ENCODE measurements at places on chromosomes 16 and 17.

DNA sequence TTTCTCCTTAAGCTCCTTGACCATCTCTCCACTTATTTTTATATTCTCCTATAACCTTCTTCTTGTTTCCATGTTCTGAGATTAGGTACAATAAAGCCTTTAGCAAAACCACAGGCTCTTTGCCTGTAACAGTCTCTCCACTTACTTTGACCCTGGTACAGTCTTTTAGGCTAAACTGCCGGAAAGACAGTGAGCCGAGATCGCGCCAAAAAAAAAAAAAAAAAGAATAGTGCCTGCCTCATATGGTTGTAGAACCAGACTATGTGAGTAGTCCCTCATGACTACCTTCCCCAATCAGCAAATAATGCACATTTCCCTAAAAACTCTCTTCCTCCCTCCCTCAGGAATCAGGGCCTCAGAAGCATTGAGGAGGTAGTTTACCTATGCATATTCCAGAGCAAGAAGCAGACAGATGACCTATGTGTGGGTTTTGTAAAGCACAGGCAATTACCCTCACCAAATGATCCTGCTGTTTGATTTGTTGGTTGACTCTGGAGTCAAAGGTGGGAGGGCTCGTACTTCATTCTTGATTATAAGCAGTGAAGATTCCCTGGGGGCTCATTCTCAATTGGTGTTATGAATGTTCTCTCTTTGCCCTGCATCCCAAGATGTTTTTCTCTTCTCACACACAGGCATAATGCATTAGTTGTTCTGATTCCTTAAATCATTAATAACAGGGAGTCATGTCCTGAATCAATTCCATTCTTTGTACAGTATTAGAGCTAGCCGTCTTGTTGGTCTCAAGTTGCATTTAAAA is 8.9 kb upstream of the NME1 start:
- DNase-seq, result no peak

- no peak for DNase-seq
These were observed 11.0 kb downstream of the EFTUD2 start for GRCh38 chr17:44887971-44888954.

GRCh38 chr16:30748634-30749445 is 615 bp downstream of the PHKG2 start:
- DNase-seq, result no peak

- no peak for DNase-seq
These were observed 55.3 kb upstream of the ITGA2B start for GRCh38 chr17:44444735-44445105.

DNA sequence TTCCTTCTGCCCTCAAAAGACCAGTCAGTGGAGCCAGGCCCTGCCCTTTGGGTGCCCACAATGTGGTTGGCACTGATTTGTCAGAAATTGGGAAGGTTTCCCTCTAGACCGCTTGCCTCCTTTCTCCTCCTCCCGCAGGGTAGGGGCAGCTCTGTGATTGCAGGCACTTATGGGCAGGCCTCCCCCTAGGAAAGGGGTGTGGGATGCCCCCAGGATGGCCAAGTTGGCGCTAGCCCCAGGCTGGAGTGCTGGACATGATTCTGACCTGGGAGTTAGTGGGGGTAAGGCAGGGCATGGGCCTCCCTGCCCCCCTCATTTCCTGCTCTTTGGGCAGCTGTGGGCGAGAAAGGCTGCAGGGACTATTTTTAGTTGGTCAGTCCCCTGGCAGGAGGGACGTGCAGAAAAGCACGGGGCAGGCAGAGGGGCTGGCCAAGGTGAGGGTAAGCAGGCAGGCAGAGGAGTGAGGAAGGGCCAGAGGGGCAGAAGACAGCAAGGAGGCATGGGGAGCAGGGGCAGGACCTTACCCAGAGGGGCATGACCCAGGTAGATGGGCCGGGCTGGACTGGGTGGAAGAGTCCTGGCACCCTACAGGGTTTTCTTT is 3.3 kb downstream of the RARA start:
- DNase-seq, result no peak

DNA sequence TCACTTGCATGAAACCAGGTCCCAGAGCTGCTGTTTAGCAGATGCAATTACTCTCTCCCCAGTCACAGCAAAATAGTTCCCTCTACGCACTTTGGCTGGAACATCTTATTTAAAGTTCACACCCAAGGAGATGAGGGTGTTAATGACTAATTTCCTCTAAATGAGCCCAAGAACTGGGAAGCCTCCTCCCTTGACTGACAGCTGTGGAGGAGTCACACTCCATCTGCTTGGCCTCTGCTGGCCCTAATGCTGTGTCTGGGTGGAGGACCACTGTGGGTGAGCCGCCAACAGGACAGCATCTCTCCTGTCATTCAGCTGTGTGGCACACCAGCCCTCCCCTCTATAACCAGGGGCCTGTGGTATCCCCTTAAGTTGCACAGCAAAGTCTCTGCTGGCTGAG is 115.4 kb downstream of the SHISA6 start:
- DNase-seq, result no peak

GRCh38 chr16:49593424-49594040 is 219.9 kb downstream of the C16orf78 start:
- DNase-seq, result no peak

DNA sequence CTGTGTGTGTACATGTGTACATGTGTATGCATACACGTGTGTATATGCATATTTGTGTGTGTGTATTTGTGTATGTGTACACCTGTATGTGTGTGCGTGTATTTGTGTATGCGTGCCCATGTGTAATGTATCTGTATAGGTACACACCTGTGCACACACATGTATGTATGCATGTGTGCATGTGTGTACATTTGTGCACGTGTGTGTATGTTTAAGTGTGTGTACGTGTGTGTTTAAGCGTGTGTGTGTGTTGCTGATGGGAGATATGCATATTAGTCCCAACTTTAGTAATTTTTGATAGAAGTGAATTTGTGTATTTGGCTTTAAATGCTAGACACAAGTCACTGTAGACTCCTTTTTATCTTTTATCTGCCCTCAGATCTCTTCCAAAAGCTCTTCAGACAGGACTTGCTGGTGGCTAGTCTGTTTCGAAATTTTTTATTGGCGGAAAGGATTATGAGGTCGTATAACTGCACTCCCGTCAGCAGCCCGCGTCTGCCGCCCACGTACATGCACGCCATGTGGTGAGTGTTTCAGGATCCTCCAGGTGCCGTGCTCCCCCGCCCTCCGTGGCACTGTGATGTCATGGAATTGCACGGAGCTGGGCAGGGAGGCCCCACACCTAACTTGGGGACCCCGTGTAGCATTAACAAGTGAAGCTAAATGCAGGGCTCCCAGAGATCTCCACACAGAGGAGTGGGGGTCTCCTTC is 168.8 kb upstream of the CHMP6 start:
- peak; percentile 13 for DNase-seq

DNA sequence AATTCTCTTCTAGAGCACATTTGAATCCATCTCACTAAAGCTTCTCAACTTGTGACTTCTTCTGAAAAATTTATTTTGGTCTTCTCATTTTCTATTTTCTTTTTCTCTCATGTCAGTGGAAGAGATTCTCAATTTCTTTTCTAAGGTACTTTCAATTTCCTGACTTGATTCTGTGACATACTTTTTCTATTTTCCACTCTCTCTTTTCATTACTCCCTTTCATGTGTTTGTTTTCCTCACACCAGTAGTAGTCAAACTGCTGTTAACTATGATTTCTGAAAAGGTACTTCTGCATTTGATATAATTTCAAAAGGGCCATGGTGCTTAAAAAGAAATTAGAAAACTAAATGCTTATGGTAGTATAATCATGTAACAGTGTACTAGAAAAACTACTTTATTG is 41.9 kb downstream of the NFAT5 start:
- no peak for DNase-seq

DNA sequence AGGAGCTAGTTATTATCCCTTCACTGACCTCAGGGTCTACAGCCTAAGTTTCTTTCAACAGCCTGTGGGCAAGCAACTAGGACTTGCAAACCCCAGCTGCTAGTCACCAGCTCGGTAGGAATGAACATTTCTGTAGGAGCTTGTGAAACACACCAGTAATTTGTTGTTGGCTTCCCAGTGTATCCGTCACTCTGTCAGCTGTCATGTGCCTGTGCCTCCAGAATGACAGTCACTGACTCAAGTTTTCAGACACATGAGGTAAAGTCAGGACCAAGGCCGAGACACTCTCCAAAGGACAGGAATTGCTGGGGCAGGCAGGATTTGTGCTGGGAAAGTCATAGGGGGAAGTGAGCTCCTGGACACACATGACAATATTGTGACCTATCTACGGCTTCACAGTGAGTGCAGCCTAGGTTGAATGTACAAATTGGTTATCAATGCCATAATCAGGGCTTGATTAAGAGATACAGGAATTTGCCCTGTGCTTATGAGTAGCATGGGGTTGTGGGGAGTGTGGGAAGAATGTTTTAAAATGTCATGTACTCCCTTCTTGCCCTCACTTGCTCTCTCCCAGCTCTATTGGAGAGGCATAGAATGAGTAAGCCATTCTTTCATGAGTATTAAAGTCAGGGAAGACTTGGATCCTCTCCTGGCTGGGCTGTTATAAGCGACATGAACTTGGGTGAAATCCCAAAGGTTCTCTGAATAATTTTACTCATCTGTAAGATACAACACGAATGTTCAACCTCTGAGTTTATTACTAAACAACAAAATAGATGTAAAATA is 391.4 kb downstream of the UTP18 start:
- no peak for DNase-seq

- no peak for DNase-seq
These were observed 41.9 kb upstream of the CRHR1 start for GRCh38 chr17:45742251-45742650.

DNA sequence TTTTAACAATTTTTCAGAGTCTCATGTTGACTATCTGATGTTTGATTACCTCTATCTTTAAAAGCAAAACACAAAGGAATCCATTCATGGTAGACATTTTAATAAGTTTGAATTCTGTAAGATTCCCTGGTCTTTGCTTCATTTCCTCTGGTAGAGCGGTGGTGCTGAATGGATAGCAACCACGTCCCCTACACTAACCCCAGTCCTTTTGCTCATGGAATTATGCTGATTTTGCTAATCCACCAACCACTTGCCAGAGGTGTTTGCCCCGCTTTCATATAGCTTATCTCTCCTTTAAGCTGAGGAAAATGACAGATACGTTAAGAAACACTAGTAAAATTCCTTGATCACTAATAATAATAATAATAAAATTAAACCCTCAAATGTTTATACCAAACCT is 9.5 kb downstream of the KCNJ16 start:
- no peak for DNase-seq

GRCh38 chr17:7211491-7212273 is 8.0 kb downstream of the DLG4 start:
- no peak for DNase-seq

DNA sequence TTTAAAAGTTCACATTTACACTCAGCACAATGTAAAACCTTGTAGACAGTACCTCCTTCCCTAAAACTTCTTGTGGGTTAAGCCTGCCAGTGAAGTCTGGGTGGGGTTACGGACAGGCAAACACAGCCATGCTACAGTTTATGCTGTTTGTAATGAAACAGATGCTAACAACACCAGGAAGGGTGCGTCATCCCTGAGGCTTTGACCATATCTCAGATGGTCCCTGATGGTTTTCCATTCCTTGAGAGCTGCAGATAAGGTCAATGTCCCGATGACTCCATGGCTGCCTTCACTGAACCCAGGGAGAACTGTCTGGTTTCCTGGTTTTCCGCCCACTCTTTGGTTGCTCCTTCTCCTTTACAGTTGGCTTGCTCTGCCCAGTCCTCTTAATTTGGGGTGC is 29.1 kb downstream of the GAS7 start:
- DNase-seq, result no peak

GRCh38 chr17:31838636-31839225 is 20.3 kb downstream of the COPRS start:
- DNase-seq, result no peak

- no peak for DNase-seq
These were observed 662.5 kb upstream of the SALL1 start for GRCh38 chr16:51813609-51814008.

- DNase-seq, result no peak
These were observed 20.1 kb downstream of the SLC39A11 start for GRCh38 chr17:73072219-73072962.

DNA sequence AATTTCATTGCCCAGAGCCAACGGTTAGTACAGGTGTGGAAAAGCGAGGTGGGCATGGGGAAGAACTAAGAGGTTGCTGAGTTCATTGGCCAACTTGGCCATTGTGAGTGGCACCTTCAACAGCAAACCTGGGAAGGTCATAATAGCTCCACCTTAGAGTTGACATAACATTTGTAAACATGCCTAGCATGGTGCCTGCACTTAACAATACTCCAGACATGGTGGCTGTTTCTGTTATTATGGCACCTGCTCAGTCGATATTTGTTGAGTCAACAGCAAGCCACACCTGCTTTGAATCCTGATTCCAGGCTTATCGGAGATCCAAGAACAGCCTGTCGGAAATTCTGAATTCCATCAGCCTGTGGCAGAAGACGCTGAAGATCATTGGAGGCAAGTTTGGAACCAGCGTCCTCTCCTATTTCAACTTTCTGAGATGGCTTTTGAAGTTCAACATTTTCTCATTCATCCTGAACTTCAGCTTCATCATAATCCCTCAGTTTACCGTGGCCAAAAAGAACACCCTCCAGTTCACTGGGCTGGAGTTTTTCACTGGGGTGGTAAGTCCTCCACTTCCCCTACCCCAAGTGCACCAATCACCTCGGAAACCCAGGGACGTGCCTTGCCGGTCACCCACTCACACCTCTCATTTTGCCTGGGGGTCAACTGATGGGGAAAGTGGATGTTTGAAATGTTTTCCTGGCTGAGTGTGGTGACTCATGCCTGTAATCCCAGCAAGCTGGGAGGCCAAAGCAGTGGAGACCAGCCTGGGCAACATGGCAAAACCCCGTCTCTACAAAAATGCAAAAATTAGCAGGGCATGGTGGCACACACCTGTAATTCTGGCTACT is 46.0 kb downstream of the TMC5 start:
- no peak for DNase-seq

DNA sequence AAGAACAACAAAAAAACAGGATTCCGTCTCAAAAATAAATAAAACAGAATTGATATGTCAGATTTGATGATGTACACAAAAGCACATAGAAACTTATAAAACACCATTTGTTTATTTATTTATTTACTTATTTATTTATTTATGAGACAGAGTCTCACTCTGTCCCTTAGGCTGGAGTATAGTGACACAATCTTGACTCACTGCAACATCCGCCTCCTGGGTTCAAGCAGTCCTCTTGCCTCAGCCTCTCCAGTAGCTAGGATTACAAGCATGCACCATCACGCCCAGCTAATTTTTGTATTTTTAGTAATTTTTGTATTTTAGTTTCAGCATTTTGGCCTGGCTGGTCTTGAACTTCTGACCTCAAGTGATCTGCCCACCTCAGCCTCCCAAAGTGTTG is 21.4 kb downstream of the BCAS3 start:
- DNase-seq, result no peak

- peak; percentile 46 for DNase-seq
These were observed 7.1 kb upstream of the ORAI3 start for GRCh38 chr16:30941600-30942425.

DNA sequence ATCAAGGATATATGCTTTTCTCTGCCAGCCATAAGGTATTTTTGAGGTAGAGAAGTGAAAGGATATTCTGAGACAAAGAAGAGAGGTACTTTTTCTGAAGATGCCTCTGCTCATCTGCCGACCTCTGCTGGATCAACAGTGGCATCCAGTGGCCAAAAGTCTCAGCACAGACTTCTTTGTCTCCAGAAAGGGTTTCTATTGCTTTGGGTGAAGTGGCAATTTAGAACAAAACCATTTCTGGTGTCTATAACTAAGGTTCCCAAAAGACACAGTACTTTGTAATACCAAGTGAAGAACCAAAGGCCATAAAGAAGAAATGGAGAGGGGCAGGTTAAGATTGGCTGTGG is 155.2 kb upstream of the C17orf78 start:
- DNase-seq, result no peak
